Activated CD8-positive, alpha-beta memory T cell treated with anti-CD3 and anti-CD28 coated beads for 1 hour (primary cell): ENCODE measurements at places on chromosomes 7 and 10.
A peak's percentile ranks its signal among the peaks of the same experiment; 100 is the strongest.

DNA sequence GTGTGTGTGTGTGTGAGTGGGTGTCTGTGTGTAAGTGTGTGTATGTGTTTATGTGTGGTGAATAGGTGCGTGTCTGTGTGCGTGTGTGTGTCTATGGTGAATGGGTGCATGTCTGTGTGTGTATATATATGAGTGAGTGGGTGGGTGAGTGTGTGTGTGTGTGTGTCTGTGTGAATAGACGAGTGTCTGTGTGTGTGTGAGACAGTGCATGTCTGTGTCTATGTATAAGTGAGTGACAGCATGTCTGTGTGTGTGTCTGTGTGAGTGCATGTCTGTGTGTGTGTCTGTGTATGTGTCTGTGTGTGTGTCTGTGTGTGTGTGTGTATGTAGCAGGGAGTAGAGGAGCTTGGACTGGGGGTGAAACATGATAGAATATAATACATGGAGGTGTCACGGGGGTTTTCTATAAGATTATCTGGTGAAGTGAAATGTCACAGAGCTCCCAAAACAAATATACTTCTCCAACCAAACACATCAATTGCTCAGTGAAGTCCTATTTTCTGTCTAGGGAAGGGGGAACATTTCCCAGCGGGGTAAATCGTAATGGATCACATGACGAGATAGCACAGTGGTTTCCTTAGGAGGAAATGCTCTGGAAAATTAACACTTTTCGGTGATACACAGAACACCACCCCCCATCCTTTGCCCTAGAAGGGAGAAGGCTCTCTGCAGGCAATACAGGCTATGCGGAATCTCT, 723.3 kb upstream of the CELF2 start:
- DNase-seq = no peak

DNA sequence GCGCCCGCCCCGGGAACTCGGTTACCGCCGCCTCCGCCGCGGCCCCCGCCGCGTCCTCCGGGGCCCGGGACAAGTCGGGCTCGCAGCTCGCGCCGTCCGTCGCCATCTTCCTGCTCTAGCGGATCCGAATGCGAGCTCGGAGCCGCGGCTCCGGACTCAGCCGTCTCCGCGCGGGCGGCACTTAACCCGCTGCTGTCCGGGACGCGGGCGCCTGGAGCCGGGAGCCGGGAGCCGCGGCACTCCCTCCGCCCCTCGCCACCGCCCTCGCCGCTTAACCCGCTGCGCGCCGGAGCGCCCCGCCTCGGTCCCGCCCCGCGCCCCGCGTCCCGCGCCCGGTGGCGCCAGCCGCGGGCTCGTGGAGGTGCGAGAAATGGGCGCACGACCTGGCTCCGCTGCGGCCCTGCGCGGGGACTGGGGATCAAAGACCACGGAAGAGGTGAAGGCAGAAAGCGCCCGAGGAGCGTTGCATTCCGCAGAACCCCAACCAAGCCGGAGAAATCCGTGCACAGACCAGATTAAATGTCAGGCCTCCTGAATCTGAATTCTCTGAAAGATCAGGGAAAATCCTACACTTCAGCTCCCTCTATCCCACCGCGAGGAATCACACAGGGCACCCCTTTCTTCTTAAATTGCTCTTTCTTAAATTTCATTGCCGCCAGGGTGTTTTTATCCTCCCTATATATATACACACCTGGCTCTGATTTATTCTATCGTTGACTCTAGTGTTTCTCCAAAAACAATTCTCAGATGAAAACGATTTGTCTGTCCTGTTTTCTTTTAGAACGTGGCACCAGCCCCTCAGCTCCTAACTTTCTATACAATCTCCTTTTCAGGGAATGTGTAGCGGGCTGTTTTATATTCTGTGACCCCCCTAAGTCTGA, at the start of gene CTTNBP2:
TSS of gene CTTNBP2 (minus strand) at position 132 of the 881 bp plus-strand sequence. CDS start at position 106, 26 bp downstream.
- DNase-seq = no peak

DNA sequence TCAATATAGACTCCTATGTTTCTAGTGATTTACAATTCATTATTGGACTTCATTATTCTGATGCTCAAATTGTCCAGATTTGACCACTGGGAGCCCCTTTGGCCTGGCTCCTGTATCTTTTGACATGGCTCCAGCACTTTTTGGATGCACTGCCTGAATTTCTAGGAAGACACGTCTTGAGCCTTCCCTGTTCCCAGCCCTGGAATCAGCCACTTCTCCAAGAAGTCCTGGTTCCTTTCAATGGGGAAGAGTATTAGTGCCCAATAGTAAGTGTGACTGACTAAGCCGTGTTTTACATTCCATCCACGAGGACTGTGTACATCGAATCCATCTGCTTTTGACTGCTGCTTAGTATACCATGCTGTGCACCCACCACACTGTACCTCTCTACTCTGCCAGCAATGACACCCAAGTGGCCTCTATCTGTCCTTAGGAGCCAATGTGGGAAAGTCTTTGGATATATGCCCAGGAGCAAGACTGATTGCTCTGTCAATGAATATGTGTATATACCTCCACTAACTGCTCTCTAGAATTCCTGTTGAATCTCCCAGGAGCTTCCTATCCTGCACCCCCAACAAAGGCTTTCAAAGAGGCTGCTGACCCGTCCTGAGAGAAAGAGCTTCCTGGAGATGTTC, 23.2 kb upstream of the NPFFR1 start:
- no peak for DNase-seq

DNA sequence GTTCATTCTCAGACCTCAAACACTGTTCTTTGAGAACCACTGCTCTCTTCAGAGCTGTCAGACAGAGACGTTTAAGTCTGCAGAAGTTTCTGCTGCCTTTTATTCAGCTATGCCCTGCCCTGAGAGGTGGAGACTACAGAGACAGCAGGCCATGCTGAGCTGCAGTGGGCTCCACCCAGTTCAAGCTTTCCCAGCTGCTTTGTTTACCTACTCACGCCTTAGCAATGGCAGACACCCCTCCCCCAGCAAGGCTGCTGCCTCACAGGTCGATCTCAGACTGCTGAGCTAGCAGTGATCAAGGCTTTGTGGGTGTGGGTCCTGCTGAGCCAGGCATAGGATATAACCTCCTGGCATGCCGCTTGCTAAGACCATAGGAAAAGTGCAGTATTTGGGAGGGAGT, 80.5 kb upstream of the CYP2C9 start:
- DNase-seq = no peak

DNA sequence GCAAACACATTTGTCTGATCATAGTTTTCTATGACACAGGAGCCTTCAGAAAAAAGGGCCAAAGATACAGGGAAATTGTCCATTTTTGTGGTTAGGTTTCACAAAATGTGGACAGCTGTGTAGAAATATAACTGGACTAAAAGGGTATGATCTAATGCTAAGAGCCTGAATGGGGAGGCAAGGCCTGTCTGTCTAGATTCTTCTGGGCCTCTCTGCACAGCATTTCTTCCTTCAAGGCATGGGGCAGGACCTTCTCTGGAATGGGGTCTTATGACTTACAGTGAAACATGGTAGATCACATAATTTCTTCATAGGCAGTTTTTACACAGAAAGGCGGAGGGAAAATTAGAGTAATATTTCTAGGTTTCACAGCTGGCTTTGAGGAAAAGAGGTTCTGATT, 795.7 kb downstream of the GRID1 start:
- DNase-seq = no peak

GRCh38 chr7:55396233-55396785, 31.2 kb downstream of the LANCL2 start:
- no peak for DNase-seq

GRCh38 chr7:50762337-50762736, 20.4 kb downstream of the GRB10 start:
- DNase-seq = no peak

GRCh38 chr7:45235905-45236304, 78.3 kb downstream of the RAMP3 start:
- no peak for DNase-seq

DNA sequence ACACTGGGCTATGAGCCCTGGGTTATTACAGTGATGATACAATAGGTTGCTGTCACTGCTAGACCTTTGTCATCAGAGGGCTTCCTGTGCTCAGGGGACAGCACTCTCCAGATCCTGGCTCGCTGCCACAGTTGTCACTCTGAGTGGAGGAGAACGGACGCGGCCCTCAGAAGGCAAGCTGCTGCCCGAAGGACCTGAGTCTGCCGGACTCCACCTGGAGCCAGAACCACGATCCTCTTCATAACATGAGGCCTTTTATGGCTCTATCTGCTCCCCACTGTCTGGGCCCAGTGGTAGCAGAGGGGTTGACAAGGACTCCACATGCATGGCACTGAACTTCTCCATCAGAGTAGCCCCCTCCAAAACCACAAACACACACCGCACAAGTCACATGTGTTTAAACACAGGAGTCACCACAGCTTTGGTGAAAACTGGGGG, 94.7 kb upstream of the EFCAB10 start:
- DNase-seq = peak; percentile 29

- DNase-seq = no peak
Observed at GRCh38 chr10:83543691-83544462, 595.4 kb upstream of the GHITM start.

GRCh38 chr7:122014697-122015096, 129.4 kb downstream of the AASS start:
- no peak for DNase-seq

DNA sequence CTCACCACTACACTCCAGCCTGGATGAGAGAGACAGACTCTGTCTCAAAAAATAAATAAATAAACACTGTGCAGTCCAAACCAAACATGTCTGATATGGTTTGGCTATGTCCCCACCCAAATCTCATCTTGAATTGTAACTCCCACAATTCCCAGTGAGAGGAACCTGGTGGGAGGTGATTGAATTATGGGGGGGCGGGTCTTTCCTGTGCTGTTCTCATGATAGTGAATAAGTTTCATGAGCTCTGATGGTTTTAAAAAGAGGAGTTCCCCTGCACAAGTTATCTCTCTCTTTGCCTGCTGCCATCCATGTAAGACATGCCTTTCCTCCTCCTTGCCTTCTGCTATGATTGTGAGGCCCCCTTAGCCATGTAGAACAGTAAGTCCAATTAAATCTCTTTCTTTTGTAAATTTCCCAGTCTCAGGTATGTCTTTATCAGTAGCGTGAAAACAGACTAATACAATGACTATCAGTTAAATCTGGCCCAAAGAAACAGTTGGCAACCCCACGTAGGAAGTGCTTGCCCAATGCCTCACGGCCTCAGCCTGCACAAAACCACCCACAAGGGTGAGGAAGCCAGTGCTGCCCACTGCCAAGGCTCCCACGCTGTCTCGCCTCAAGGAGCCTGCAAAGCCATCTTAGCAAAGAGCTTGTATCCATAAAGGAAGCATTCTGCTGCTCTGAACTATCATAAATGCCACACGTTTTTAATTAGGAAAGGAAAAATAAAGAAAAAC, 64.7 kb downstream of the PIK3AP1 start:
- DNase-seq = no peak

- no peak for DNase-seq
Observed at GRCh38 chr7:132511921-132512320, 64.3 kb downstream of the PLXNA4 start.

- no peak for DNase-seq
Observed at GRCh38 chr10:78025685-78026364, 3.5 kb downstream of the POLR3A start.

DNA sequence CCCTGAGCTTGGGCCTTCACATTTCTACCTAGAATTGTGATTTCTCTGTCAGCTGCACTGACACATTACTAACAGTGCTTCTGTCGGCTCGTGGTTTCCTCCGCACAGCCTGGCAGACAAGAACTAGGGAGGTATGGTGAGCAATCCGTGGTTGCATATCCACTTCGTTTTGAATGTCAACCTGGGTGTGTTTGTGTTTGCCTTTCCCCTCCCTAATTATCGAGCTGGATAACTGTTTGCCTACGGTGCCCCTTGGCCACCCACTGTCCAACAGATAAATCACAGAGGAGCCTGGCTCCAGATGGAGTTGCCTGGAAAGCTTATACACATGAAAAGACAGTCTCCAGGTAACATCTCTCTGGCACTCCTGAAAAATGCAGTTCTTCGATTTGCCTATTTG, 228.8 kb downstream of the TRIL start:
- no peak for DNase-seq

- DNase-seq = peak; percentile 79
Observed at GRCh38 chr7:155296788-155297516, 726 bp upstream of the INSIG1 start.

DNA sequence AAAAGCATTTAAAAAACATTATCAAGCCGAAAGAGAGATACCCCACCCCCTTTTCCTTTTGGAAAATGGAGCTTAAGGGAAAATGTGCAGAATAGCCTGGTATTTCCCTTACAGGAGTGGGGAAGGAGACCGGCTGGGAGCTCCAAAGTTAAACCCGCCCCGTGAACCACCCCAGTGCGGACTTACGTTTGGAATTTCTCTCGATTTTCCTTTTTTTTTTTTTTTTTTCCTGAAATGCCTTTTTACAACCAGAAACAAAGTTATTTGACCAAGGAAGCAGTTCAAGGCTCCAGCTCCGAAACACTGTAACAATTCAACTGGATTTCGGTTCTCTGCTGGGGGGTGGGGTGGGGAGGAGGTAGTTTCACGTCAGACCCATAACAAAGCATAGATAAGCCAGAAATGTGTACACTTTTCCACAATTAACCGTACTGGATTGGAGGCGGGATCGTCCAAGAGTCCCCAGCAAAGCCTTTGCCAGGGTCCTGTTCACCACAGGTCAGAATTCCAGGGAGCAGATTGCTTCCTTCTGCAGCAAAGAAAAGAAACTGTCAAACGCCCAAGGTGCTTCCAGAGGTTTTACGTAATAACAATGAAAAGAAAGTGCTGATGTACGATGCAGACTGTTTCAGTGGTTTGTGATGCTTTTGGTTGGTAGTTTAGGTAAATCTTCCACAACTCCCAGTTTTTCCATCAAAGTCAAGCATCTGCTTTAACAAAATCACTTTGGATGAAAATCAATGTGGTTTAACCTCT, 6.7 kb downstream of the SKIDA1 start:
- no peak for DNase-seq

DNA sequence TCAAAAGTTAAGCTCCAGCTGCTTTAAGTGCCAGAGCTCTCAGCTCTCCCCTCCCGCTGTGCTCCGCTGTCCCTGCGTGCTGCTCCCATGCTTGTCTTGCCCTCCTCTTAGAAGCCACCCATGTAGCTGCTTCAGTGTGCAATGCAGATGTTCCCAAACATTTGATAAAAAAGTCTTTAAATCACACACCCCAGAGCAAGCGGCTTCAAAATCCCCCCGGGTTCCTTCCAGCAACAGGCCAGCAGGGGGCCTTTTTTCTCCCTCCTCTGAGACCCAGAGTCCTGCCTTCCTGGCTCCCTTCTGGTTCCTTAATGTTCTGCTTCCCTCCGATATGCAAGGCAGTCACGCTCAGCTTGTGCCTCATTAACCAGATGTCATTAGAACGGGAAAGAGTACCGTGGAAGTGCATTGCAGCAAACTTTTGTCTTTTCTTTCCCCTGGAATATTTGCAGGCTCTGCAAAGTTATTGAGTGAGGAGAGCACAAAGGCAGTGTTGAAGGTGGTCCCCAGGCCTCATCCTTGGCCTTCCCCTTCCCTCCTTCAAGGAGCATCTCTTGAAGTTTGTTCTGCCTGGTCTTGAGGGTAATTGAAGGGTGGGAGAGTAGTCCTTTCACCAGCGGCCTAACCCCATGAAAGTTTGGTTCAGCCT, 25.5 kb downstream of the LDB3 start:
- DNase-seq = no peak
